Eye (tissue), 1 donor: ENCODE measurements at places on chromosomes 1 and 21.
A peak's percentile ranks its signal among the peaks of the same experiment; 100 is the strongest.

GRCh38 chr1:162916821-162917613, 56.0 kb upstream of the CCDC190 start:
- no peak for DNase-seq

DNA sequence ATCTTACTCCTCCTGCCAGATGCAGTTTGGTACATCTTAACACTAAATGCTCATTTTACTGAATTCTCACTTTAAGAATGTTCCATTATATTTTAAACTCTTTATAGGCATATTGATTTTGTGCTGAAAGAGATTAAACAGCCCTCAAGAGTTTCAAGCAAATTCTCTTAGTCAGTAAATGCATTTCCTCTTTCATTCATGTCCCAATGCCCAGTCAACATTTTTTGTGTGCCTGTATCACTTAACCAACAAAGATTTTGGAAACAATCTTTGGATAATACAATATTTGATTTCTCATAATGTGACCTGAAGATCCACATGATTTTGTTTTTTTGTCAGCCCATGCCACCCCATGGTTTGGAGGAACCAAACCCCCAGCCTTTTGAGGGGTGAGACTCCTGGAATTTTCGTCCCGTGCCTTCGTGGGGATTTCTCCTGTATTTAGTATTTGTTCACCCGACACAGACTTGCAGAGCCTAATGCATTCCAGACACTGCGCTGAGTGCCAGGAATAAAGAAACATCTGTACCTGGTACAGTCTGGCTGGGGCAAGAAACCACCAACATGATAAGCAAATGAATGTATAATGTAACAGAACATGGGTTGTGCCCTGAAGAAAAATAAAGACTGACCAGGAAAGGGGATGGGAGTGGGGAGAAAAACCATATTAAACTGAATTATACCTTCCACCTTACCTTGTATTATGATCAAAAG, 47.1 kb upstream of the ETS2 start:
- no peak for DNase-seq

GRCh38 chr1:155079487-155080311, 1.1 kb downstream of the EFNA3 start:
- peak; percentile 74 for DNase-seq

DNA sequence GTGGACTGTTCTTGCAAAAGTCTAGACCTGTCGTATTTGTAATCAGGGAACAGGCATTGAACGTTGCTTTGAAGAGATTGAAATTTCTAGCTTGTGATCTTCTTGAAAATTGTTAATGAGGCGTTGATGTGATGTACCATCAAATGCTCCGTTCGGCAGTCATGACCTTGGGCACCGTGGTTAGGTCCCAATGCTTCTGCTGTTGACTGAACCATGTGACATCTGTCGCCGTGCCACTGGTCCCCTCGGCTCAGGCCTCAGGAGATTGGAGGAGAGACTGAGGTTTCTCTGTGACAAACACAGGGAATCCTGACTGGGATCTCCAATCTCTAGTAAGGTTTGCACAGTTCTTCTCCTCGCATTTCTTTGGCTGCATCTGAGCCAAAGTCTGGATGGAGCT, 18.1 kb upstream of the KCNAB2 start:
- no peak for DNase-seq

GRCh38 chr1:159307346-159308020, 5.3 kb downstream of the FCER1A start:
- DNase-seq = peak; percentile 56

DNA sequence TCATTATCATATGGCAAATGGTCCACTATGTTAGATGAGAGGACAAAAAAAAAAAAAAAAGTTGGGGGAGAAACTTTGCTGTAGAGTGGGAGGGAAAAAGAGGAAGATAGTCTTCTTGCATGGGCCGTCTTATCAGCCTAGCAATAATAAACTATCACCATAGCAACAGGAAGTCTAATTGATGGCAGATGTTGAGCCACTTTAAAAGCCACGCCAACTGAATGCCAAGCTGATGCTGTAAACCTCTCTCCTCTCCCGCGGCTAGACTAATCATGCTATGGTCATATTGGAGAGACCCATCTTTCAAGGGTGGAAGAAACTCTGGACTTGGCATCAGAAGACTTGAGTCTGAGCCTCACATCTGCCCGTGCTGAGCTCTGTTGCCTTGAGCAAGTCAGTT, 122.2 kb upstream of the HOOK1 start:
- DNase-seq = peak; percentile 82

DNA sequence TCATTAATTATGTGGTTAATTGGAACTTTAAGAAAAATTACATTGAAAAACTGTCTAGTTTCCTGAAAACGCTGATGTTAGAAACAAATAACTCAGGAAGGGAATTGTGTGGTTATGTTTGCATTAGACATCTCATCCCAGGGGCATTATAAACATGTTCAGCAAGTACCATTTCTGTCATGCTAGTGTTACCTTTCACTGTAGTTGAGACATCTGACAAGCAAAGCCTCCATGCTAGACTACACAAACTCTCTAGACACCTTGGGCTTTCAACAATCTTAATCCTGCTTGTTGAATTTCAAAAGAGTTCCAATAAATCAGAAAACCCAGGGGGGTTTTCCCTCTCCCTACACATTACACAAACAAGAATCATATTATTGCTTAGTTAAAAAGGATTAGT, 536.8 kb downstream of the KCNT2 start:
- peak; percentile 35 for DNase-seq

GRCh38 chr1:226825037-226825745, 45.2 kb upstream of the PSEN2 start:
- no peak for DNase-seq

GRCh38 chr21:26079366-26079765, 91.2 kb downstream of the APP start:
- DNase-seq = no peak

DNA sequence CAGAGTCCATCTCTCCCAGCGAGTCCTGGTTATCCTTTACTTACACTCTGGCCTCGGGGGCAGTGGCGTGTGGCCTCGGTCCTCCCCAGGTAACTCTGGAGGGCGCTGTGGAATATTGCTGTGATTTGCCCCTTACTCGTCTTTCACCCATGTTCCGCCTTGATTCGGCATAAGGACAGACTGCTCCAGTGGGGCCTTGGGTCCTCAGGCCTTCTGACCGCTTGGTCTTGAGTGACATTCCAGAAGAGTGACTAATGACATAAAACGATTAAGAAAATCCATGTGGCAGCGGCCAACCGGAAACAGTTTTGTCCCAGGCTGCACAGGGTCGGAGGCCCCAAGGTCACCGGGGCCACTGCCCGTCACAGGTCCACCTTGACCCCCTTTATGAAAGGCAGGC, 11.0 kb downstream of the ICMT start:
- no peak for DNase-seq

- peak; percentile 99 for DNase-seq
Measured at GRCh38 chr1:235128456-235129328, at the start of gene TOMM20. TOMM20 (minus strand) TSS chr1:235128837; CDS start chr1:235128715, 122 bp downstream.

DNA sequence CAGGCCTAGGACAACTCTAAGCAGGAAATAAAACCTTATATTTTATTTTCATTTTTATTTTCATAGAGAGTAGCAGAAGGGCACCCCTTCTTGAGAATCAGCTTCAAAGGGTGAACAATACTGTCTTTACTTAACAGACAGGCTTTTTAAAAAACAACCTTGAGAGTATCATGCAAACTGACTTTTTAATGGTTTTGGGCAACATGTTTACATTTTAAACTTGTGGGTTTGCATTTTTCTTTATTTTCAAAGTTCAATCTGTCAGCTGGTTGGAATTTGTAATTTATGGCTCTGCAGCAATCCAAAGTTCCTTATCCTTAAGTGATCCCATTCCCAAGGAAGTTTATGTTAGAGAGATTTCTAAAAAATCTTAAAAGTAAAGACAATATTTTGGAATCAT, 392.3 kb upstream of the ADAMTS5 start:
- DNase-seq = no peak

GRCh38 chr1:75539230-75540116, 71.4 kb downstream of the SLC44A5 start:
- no peak for DNase-seq

DNA sequence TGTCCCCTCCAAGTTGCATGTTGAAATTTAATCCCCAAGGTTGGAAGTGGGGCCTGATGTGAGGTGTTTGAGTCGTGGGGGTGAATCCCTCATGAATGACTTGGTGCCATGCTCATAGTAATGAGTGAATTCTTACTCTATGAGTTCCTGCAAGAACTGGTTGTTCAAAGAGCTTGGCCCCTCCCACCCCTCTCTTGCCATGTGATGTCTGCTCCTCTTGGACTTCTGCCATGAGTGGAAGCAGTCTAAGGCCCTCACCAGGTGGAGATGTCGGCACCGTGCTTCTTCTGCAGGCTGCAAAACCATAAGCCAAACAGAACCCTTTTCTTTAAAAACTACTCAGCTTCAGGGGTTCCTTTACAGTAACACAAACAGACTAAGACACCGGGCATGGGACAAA, 14.3 kb downstream of the G0S2 start:
- DNase-seq = no peak

DNA sequence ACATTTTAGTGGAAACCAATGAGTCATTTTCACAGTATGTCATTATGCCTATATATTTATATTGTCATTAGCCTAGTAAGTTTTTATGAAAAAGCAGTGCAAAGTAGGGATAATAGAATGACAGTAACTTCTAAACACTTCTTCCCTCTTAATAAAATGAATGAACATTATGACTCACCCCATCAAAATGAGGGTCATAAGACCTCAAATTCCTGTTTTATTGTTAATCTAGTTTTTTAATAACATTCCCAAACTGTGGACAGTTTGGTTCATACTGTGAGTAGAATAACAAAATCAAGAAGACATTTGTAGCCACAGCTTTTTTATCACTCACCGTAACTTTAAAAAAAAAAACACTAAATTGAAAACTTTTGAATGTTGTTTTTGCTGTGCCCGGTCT, 160.5 kb downstream of the LRRC40 start:
- DNase-seq = no peak

- peak; percentile 18 for DNase-seq
Measured at GRCh38 chr21:17003258-17003615, 509.6 kb upstream of the CXADR start.

GRCh38 chr1:116372191-116372590, 853 bp upstream of the ATP1A1 start:
- DNase-seq = no peak

DNA sequence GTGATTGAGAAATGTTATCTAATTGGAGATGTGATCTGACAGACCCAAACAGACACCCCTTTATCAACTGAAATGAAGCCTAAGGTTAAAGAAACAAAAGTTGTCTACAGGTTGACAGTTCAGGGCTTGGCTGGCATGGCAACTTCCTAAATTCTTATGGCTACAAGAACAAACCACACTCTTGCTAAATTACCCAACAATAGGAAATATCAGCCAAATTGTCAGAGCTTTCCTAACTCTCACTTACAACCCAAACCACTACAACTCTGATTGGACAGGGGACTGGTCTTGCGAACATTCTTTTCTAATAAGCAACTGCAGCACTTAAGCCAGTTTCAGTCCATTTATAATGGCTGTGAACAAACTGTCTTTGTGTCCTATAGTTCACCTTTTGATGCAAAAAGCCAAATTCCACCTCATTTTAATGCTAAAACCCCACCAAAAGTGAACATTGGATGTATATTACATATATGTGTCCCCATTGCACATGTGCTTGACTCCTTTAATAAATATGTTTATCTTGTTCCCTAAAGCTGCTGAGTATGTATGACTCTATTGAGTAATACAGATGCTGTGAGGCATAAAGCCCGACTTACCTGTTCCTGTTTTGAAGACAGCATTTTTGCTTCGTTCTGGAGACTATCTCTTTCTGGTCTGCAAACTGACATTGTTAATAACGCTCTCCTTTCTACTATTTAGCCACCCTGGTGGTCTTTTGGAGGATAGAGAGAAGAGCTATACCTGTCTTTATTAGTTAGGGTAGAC, 101.3 kb upstream of the HMCN1 start:
- DNase-seq = no peak

DNA sequence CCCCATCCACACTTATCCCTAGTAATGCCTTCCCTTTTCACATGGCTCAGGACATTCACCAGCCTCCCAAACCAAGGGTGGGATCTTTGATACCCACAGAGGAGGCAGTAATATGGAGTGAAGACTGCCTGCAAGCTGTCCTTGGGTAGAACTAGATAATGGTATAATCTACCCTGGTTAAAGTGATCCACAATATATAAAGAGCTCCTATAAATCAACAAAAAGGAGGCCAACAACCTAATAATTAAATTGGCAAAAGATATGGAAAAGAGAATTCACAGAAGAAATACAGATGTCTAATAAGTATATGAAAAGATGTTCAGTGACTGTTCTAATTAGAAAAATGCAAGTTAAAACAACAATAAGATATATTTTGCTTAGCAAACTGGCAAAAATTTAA, 30.7 kb upstream of the SPOCD1 start:
- no peak for DNase-seq

- no peak for DNase-seq
Measured at GRCh38 chr1:88736633-88737248, 52.7 kb downstream of the PKN2 start.

DNA sequence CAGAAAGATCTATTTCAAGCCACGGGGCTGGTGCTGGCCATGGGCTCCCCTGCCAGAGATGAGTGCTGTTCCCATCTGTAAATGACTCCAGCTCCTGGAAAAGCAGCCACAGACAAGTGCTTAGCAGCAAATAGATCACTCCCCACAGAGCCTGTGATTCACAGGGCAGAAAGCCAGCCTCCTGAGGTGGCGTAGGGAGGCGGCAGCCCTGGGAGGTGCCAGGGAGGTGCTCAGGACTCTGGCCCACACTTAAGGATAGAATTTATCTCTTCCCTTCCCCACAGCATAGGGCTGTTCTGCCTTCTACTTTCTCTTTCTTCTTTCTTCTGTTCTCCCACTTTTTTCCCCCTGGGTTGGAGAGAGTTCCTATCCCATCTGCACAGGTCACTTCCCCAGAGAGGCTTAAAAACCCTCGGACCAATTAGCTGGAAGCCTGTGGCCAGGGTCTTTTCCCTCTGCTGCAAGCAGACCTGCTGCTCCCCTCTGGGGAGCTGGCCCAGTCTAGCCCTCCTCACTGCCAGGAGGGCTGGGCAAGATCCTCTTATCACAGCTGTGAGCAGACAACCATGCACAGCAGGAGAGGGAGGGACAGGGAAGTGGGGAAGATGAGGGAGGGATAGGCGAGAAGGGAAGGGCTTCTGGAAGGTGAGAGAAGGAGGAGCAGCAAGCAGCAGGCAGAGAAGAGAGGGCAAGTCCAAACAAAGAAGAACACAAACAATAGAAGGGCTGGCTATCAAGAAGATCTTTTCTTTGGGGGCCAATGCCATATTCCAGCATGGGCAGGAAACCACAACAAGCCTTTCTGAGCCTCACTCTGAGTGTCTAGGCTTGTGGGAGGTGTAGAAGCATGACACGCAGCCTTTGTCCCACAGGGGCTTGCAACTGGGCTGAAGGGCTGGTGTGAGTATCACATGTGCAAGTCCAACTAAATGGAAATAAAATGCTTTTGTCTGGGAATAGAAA, 41.0 kb downstream of the KCND3 start:
- DNase-seq = peak; percentile 70
